ENCODE measurements at places on chromosomes 1 and 21.

DNA sequence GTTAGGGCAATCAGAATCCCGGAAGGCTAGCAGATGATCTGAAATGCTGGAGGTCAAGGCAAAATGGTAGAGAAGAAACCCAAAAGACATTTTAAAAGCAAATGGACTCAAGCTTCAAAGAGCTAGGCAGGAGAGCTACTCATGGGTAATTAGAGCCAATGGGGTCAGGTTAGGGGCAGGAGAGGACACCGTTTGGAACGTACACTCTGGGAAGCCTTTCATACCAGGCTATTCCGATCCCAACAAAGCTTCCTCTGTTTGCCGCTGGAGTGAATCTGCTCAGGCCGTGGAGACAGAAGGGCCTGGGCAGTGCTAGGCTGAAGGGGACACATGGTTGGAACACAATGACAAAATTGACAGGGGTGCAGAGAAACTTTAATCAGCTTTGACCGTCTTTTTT, 346.6 kb downstream of the RPS6KC1 start:
- DNase-seq: no peak

- DNase-seq: no peak
Measured at GRCh38 chr1:93124556-93125355, 45.7 kb downstream of the MTF2 start.

GRCh38 chr1:188599313-188599712, 1770.6 kb downstream of the PLA2G4A start:
- DNase-seq: no peak

DNA sequence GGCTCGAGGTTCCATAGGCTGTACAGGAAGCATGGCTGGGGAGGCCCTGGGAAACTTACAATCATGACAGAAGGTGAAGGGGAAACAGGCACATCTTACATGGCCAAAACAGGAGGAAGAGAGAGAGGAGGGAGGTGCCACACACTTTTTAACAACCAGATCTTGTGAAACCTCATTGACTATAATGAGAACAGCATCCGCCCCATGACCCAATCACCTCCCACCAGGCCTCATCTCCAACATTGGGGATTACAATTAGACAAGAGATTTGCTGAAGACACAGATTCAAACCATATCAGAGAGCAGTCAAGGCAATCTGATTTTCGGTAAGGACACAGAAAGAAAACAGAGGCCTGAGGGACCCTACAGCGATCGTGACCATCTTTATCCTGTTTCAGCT, 41.7 kb downstream of the TNFRSF9 start:
- DNase-seq: no peak

DNA sequence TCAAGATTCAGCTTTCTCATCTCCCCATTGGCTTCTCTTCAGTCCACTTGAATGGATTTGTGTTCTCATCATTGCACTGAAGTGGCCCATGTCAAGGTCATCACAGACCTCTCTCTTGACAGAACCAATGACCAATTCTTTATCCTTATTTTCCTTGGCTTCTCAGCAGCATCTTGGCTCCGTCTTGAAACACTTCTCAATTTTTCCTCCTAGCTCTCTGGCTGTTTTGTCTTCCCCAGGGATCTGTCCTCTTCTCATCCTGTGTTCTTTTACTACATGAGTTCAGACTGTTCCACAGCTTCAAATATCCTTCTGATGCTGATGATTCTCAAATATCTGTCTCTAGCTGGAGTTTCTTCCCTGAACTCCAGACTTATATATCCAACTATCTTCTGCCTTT, 78.6 kb downstream of the COLGALT2 start:
- DNase-seq: no peak

DNA sequence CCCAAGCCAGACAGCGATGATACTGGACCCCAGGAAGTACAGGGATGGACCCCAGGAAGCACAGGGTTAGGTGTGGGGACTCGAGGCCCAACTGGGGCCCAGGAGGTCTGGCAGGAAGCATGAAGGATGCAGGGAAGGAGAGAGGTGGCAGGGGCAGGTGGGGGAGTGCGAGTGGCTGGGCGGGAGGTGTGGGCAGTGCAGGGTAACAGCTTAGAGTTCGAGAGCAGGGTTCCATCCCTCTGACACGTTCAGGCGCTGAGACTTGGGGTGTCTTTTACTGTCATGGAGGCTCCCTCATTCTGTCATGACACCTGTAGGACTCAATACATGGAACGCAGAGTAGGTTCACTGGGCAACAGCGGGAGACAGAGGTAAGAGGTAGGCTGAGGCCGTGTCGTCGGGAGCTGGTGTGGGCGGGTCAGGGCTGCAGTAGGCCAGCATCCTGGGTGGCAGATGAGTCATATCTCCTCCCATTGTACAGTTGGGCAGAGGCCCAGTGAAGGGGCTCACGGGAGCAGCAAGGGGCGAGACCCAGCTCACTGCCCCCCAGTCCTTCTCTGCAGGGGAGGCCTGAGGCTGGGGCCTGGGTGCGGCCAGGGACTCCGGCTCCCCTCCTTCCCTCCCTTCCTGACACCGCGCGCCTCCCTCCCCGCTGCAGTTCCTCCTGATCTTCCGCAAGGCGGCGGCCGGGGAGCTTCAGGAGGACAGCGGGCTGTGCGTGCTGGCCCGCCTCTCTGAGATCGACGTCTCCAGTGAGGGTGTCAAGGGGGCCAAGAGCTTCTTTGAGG, 11.6 kb upstream of the CTRC start:
- peak; percentile 42 for DNase-seq

GRCh38 chr1:7248549-7249199, 463.4 kb downstream of the CAMTA1 start:
- DNase-seq: no peak

- DNase-seq: no peak
Measured at GRCh38 chr1:16405441-16405840, 31.8 kb downstream of the SPATA21 start.
